Activated naive CD8-positive, alpha-beta T cell treated with anti-CD3 and anti-CD28 coated beads, Interleukin-2, amount 50 U/mL, for 24 hours (primary cell): ENCODE measurements at places on chromosomes 1 and 21.

DNA sequence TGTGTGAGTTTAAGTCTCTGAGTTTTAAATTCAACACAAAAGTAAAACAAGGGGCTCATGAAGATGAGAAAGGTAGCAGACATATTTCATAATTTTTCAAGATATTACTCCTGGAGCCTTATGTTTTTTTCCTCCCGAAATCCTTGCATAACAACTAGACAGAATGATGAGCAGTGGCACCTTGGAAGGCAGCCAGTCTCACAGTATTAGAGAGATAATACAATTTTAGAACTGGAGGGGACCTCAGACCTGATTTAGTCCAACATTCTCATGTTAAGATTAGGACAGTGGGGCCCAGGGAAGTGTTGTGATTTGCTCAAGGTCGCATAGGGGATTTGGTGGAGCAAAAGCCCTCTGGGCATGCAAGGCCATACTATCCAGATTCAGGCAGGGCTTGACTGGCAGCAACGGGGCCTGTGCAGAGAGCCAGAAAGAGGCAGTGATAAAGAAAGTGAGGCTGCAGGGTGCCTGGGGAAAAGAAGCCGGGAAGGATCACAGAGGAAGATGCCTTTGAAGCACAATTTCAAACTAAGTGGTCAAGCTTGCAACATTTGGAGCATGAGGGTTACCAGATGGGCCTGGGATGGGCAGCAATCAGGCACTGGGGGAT lies 31.4 kb upstream of the BCL9 start:
- no peak for DNase-seq

GRCh38 chr1:216325946-216326345 lies 97.3 kb downstream of the USH2A start:
- no peak for DNase-seq

- no peak for DNase-seq
Observed at GRCh38 chr1:15756143-15757015, 2.2 kb upstream of the FBLIM1 start.

DNA sequence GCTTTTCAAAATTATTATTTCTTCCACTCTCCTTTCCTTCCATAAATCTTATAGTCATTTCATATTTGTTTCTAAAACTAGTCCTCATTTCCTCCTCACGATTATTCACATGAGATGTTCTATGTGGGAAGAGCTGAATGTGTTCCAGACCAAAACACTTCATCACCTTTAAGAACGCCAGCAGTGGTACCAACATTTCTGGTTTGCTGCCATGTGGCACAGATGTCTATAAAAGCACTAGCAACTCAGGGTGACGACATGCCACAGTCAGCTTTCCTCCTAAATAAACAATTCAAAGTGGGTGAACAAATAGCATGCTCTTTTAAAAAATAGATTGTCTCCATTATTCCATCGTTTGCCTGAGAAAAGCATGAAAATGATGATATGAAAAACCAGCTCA lies 1217.8 kb upstream of the ADGRL2 start:
- DNase-seq = no peak

GRCh38 chr1:168236836-168237611 lies 11.2 kb downstream of the SFT2D2 start:
- DNase-seq = peak; percentile 13
